Activated CD4-positive, alpha-beta memory T cell treated with anti-CD3 and anti-CD28 coated beads for 36 hours (primary cell): ENCODE measurements at places on chromosomes 13 and 19. TPM values are rescaled to one million over a fixed set of nuclear protein-coding genes. Genes with fewer than 3 reads are reported as not detected.
A peak's percentile ranks its signal among the peaks of the same experiment; 100 is the strongest.

GRCh38 chr19:58229255-58229639 lies 533 bp downstream of the ZNF544 start:
- H3K4me3 ChIP-seq, result peak overlapping the region; percentile 95
- peak overlapping the region; percentile 92 for H3K27ac ChIP-seq
- no peaks in the 10 kb centered on the region for H3K27me3 ChIP-seq
- H3K4me1 ChIP-seq, result peaks cover 32% of the 10 kb centered on the region
- peaks cover 52% of the 10 kb centered on the region for H3K36me3 ChIP-seq

- H3K27me3 ChIP-seq, result no peaks in the 10 kb centered on the region
- H3K36me3 ChIP-seq, result peaks cover 5% of the 10 kb centered on the region
- DNase-seq, result peak; percentile 99
- H3K4me1 ChIP-seq, result peaks cover 42% of the 10 kb centered on the region
- H3K27ac ChIP-seq, result peak within 1 kb of the TSS; percentile 88
Measured at GRCh38 chr19:35748106-35749020, at the start of gene LIN37. Gene LIN37 (plus strand): TSS chr19:35748576. CDS start chr19:35748725, 149 bp downstream.

The C19orf85 gene
- not detected for total RNA-seq

The NCAN gene
- total RNA-seq, result 0.05 TPM

The GJB6 gene
- 2.4 TPM for total RNA-seq

- H3K4me3 ChIP-seq, result no peak overlapping the region
- DNase-seq, result peak; percentile 33
- H3K27ac ChIP-seq, result no peak overlapping the region
- H3K36me3 ChIP-seq, result no peaks in the 10 kb centered on the region
Measured at GRCh38 chr19:4547303-4548237, 7.7 kb upstream of the LRG1 start.

The ZNF682 gene
- total RNA-seq, result 9.1 TPM

DNA sequence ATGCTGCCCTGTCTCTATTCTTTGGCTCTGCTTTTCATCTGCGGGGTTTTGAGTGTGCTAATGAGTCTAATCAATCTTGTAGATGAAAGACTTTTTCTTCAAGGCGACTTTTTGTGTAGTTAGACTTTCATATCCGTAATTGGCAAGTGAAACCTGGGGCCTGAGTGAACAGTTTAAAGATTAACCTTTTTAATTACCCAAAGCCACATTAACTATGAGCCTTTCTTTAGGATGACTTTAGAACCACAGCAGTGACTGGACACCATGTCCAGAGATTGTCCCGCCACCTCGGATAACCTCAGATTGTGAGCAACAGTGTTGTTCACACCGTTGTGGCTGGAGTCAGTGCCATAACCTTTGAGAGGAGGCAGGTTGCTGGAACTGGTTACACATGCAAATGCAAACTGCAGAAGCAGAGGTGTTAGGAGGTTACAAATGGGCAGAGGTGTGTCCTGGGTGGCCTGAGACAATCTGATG lies 58.7 kb downstream of the SIAH3 start:
- no peak overlapping the region for H3K27ac ChIP-seq
- H3K4me1 ChIP-seq, result peaks cover 10% of the 10 kb centered on the region
- no peak for DNase-seq
- H3K27me3 ChIP-seq, result no peaks in the 10 kb centered on the region
- no peaks in the 10 kb centered on the region for H3K36me3 ChIP-seq

The SELENOV gene
- not detected for total RNA-seq

The GPR183 gene
- total RNA-seq, result 46.4 TPM

DNA sequence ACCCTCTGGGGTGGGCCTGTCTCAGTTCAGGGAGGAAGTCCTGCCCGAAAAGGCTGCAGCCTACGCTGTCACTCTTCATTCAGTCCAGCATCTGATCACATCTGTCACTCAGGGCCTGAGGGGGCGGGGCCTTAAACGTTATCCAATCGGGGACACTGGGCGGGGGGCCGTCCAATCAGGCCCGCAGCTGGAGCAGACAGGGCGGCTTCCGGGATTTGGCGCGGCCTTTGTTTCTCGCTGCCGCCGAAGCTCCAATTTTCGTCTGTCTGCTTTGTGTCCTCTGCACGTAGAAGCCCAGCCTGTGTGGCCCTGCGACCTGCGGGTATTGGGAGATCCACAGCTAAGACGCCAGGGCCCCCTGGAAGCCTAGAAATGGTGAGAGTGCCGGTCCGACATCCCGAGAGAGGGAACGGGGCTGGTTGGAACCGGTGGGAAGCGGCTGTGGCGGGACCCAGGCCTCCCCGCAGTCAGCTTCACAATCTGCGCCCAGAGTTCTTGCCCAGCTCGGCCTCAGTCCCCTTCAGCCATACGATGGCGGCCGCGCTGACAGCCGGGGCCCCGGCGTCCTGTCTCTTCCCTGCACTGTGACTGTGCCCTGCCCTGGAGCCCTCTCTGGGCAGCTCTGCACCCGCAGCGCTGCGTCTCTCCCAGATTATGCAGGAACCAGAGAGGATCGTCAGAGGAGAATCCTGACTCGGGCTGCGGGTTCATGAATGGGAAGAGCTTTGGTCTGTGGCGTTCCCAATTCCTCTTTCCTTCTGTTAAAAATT lies at the start of gene ZNF730:
Gene ZNF730 (plus strand): TSS at position 224 of the 770 bp plus-strand sequence. CDS start 149 bp downstream, at position 373.
- peak; percentile 59 for DNase-seq
- peaks cover 2% of the 10 kb centered on the region for H3K36me3 ChIP-seq
- H3K4me1 ChIP-seq, result peaks cover 2% of the 10 kb centered on the region
- peak within 1 kb of the TSS; percentile 66 for H3K4me3 ChIP-seq

The PDCD2L gene
- total RNA-seq, result 29.8 TPM

DNA sequence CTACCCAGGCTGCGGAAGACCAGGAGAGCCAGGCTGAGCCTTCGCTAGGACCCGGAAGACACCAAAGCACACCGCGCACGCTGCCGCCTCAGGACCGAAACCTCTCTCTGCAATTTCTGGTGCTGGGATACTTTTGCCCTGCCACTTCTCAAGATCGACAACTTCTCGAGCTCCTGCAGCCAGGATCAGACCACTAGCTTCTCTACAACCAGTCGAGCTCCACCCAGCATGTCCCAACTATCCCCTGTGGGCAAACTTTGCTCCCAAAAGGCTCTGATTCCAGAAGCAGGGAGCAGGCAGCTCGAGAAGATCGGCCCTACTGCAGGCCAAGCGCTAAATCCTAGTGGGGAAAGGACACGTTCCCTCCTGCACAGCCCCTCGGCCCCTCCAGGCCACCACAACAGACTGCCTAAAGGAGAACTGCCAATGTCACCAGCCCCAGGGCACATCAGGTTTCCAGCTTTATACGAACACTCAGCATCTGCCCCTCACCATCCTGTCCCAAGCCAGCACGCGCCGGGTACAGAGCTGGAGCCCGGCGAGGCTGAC lies 979 bp downstream of the AKAP8 start:
- H3K36me3 ChIP-seq, result peaks cover 6% of the 10 kb centered on the region
- H3K27ac ChIP-seq, result peak overlapping the region; percentile 96
- peak; percentile 68 for DNase-seq
- H3K4me3 ChIP-seq, result peak overlapping the region; percentile 95
- H3K4me1 ChIP-seq, result peaks cover 42% of the 10 kb centered on the region
- H3K27me3 ChIP-seq, result peaks cover 2% of the 10 kb centered on the region

The ATP4A gene
- not detected for total RNA-seq

DNA sequence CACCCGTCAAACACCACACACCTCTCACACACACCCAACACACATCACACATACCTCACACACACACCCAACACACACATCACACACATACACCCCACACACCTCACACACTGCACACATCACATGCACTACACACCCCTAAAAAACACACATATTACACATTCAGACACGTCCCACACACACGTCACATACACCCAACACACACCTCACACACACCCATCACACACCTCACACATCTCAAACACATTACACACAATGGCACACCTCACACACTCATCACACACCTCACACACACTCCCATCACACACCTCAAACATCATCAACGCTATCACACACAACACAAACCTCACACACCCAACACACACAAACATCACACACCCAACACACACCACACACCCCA lies 133.1 kb downstream of the CRYL1 start:
- H3K4me1 ChIP-seq, result peaks cover 5% of the 10 kb centered on the region
- no peaks in the 10 kb centered on the region for H3K36me3 ChIP-seq
- no peaks in the 10 kb centered on the region for H3K27me3 ChIP-seq
- no peak for DNase-seq

- no peak for DNase-seq
- no peaks in the 10 kb centered on the region for H3K27me3 ChIP-seq
- H3K4me1 ChIP-seq, result peaks cover 33% of the 10 kb centered on the region
- no peaks in the 10 kb centered on the region for H3K36me3 ChIP-seq
Measured at GRCh38 chr13:24614306-24615080, 65.7 kb upstream of the ATP12A start.

DNA sequence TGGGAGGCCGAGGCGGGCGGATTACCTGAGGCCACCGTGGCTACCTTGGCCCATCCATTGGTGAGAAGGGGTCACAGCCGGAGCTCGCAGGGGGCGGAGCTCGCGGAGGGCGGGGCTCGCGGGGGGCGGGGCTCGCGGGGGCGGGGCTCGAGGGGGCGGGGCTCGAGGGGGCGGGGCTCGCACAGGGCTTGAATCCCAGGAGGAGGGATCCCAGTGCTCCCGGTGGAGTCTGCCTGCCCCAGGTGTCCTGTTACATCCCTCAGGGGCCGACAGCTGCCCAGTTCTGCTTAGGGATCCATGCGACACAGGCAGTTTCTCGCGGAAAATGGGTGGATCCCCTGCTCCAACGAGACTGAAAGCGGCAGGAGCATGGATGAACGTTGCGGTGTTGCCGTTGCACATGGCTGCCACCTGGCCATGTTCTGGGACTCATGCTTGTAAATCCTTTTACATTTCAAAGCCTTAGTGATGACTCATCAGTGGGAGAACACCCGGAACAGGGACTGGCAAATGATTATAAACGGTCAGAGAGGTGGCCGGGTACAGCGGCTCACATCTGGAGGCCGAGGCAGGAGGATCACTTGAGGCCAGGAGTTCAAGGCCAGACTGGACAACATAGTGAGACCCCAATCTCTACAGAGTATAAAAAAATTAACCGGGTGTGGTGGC lies 25.1 kb downstream of the TMPRSS9 start:
- peaks cover 1% of the 10 kb centered on the region for H3K36me3 ChIP-seq
- H3K4me1 ChIP-seq, result no peaks in the 10 kb centered on the region
- peaks cover 3% of the 10 kb centered on the region for H3K27me3 ChIP-seq
- H3K27ac ChIP-seq, result no peak overlapping the region
- H3K4me3 ChIP-seq, result no peak overlapping the region

GRCh38 chr19:17078036-17078919 lies 2.7 kb downstream of the MYO9B start:
- H3K4me3 ChIP-seq, result no peak overlapping the region
- peaks cover 15% of the 10 kb centered on the region for H3K36me3 ChIP-seq
- H3K27me3 ChIP-seq, result no peaks in the 10 kb centered on the region
- peak overlapping the region; percentile 81 for H3K27ac ChIP-seq

The LILRB4 gene
- not detected for total RNA-seq

DNA sequence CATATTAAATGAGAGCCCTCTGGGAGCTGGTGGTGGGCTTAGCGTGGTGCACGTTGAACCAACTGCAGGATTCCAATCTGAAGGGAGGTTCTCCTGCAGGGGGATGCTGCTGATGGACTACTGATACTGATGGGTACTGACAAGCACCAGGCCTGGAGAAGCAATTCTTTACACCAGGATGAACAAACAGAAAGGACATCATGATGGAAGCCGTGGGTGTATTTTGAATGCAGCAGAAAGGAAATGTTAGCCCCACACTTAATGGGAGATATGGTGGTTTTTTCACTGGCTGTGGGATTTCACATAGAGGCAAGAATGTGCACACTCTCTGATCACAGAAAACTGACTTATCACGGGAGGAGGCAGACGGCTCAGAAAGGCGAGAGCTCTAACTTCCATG lies 299.7 kb downstream of the TEX29 start:
- H3K27me3 ChIP-seq, result no peaks in the 10 kb centered on the region
- no peaks in the 10 kb centered on the region for H3K36me3 ChIP-seq
- no peak overlapping the region for H3K4me3 ChIP-seq
- no peak overlapping the region for H3K27ac ChIP-seq
- DNase-seq, result no peak

DNA sequence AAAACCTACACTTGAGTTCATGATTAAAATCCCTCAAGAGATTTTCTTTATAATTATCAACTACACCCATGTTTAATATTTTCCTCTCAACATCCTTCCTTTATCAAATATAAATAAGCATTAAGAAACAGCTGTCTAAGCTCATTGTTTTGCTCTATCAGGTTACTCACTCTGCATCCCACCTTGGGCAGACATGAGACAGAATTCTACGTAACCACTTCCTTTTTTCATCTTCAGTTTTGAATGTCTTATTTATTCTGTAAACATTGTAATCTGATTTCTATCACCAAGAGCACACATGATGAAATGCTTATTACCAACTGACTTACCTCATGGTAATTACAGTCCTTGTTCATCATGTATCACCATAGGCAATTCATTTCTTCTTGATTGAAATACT lies 1256.6 kb upstream of the ATXN8OS start:
- H3K27ac ChIP-seq, result no peak overlapping the region
- H3K4me1 ChIP-seq, result no peaks in the 10 kb centered on the region
- no peak for DNase-seq
- H3K36me3 ChIP-seq, result no peaks in the 10 kb centered on the region
- H3K27me3 ChIP-seq, result no peaks in the 10 kb centered on the region

The NDFIP2 gene
- total RNA-seq, result 178 TPM

- H3K27ac ChIP-seq, result no peak overlapping the region
- no peak for DNase-seq
- no peak overlapping the region for H3K4me3 ChIP-seq
- no peaks in the 10 kb centered on the region for H3K27me3 ChIP-seq
- no peaks in the 10 kb centered on the region for H3K36me3 ChIP-seq
Measured at GRCh38 chr13:71712988-71713653, 153.9 kb downstream of the DACH1 start.

The SAMD1 gene
- 74.5 TPM for total RNA-seq

The ADGRL1 gene
- total RNA-seq, result 10.9 TPM

DNA sequence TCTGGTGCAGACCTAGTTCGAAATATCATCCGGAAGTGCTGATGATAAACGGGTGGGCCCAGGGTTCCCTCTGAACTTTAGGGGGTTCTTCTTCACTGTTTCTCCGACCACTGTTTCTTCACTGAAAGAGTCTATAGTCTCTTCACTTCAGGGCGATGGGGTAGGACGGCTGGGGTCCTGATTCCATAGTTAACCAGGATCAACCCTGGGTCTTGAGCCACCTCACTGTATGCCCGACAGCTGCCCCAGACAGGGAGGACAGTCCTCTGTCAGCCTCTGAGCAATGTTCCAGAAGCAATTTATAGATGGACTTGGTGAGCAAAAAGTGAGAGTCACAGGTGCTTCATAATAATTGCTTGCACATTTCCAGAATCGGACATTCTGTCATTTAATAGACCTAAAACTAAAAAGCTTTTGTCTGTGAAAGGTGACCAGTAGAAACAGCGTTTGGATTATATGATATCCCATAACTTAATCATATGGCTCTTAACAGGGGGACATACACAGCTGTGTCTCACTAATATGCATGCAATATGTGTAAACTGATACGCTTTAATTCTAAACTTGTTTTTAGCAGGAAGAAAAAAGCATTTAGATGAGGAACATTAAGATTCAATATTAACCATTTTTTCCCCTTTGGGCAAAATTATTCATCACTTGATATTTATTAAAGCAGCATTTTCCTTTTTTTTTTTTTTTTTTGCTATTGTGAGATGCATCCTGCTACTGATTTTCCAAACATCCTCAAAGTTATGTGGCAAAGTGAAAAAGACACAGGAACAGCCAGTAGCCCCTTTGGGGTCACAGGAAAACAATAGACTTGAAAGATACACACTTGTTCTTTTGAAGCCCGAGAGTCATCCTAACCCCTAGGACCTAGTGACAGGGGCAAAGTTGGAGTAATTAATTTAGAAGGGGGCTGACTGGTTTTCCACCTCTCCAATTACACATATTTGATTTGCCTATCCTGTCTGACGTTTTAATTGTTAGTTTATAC lies 277.0 kb downstream of the ZNF536 start:
- no peaks in the 10 kb centered on the region for H3K4me1 ChIP-seq
- no peak overlapping the region for H3K4me3 ChIP-seq
- peaks cover 14% of the 10 kb centered on the region for H3K27me3 ChIP-seq
- DNase-seq, result no peak
